Frontal cortex (tissue), 4 donors: ENCODE measurements at places on chromosomes 7 and 10. TPM values are rescaled to one million over a fixed set of nuclear protein-coding genes. Genes with fewer than 3 reads are reported as not detected.

The GCK gene
- total RNA-seq, result 6.5 TPM

The CYP2C19 gene
- total RNA-seq, result 0.41 TPM

The PLEKHA8 gene
- 30.6 TPM for total RNA-seq

The HOGA1 gene
- total RNA-seq, result 0.41 TPM

The ATOH7 gene
- 0.41 TPM for total RNA-seq
